ENCODE measurements at places on chromosomes 7 and 10.

- no peak for DNase-seq
Measured at GRCh38 chr7:130107949-130108674, 37.8 kb downstream of the KLHDC10 start.

DNA sequence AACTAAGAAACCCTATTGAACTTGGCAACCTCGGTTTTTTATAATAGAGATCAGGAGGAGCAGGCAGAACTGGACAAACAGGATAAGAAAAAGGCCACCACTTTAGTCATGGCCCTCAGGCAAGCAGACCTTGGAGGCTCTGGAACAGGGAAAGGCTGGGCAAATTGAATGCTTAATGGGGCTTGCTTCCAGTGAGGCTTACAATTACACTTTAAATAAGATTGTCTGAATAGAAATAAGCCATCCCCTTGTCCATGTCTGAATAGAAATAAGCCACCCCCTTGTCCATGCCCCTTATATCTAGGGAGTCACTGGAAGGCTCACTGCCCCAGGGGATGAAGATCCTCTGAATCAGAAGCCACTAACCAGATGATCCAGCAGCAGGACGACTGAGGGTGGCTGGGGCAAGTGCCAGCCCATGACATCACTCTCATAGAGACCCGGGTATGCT, 40.6 kb downstream of the AKR1B15 start:
- no peak for DNase-seq

- DNase-seq: peak; percentile 39
Measured at GRCh38 chr7:128030654-128031611, at the start of gene LRRC4. TSS of gene LRRC4 (minus strand) at chr7:128031437. CDS start at chr7:128030640, 797 bp downstream.

GRCh38 chr7:111568419-111568818, 6.1 kb upstream of the IMMP2L start:
- DNase-seq: no peak

GRCh38 chr7:132683896-132684690, 107.8 kb upstream of the PLXNA4 start:
- no peak for DNase-seq

DNA sequence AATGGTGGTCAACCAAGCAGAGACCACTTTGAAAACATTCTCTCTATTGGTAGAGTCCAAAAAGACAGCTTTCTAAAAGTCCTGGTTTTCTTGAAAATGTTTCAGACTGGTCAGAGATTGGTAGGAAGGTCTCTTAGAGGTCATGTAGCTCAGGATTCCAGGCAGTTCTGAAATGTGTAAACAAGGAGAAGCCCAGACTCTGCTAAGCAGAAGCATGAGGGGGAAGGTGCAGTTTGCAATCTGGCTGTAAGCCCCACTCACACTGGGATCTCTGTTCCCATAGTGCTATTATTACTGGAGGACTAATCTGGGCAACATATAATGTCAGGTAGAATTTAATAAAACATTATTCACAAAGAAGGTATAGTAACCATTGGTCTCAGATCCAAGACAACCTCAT, 101.1 kb downstream of the MAGI2 start:
- no peak for DNase-seq

Data from neural crest cell (in vitro differentiated cells).